ENCODE measurements at places on chromosomes 1 and 21.

GRCh38 chr1:230061801-230062200 lies 5.2 kb upstream of the GALNT2 start:
- DNase-seq = no peak

- no peak for DNase-seq
Observed at GRCh38 chr1:87572008-87572407, 243.3 kb downstream of the LMO4 start.

DNA sequence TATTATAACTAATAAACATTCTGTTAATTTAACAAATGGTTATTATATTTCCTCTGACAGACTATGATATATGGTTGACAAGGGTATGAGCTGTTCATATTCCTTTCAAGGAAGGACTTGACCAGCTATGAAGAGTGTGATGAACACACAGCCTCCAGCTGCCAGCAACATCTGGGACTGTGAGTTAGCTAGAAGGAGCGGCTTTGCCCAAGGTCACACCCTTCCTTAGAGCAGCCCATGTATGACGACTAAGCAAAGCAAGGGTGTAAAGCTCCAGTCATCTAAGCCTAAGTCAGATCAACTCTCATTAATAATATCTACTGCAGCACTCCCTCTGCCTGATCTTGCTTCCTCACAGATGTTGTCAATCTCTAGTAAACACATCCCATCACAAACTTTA lies 355.4 kb downstream of the PLPP3 start:
- DNase-seq = no peak

DNA sequence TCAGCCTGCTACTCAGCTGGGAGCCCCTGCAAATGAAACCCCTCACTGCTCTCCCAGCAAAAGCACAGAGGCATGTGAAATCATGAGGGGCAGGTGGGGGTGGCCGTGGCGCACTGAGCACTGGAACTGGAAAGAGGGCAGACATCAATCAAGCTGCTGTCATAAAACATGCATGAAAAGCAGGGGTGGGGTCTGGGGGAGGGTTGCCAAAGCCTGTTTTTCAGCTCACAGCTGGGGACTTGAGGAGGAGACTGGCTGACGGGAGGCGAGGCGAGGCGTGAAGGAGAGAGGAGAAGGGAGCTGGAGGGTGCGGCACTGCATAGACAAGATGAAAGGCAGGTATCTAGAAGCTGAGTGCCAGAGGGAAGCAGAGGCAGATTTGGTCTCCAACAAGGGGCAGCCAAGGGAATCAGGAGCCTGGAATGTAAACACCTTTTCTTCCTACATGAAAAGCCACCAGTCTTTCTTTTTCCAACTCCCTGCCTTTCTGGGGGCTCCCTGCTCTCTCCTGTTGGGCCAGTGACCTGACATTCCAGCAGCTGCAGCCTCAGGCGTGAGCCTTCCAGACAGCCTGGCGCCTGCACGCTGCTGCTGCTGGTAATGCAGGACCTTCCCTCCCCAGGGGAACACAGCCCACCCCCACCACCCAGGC lies 87.0 kb downstream of the NMNAT2 start:
- no peak for DNase-seq

- DNase-seq = no peak
Observed at GRCh38 chr1:112465122-112465521, 43.6 kb upstream of the WNT2B start.

DNA sequence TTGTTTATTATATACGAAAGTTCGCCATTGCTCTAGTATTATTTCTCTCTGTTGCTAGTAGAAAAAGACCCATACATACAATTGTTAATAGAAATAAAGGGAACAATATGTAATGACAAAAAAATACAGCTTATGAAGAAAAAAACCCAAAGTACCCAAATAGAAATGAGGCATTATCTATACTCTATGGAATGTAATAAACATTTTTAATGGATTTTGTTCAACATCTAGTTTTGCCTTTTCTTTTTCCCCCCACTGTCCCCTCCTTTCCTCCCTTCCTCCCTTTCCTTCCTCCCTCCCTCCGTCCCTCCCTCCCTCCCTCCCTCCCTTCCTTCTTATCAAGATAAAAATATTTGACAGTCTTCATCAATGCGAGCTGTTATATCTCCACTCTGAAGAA lies 81.5 kb upstream of the NEK7 start:
- DNase-seq = no peak

DNA sequence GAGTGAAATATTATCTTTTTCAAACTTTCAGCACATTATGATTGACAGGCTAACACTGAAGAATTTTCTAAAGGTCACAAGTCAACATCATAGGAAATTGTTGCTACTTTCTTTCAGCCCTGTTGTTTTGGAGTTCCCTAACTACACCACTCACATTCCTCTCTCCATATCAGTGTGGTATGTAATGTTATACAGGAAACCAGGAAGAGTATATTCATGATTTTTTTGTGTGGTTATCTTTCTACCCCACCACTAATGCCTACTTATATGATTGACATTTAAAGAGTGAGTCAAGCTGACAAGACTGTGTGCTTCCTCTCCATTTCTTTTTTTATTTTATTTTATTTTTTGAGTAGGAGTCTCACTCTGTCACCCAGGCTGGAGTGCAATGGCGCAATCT lies 47.8 kb upstream of the PRDM2 start:
- no peak for DNase-seq

- DNase-seq = no peak
Observed at GRCh38 chr1:54064299-54064698, 10.9 kb downstream of the TCEANC2 start.

GRCh38 chr1:12619792-12620487 lies 1.9 kb upstream of the DHRS3 start:
- no peak for DNase-seq

DNA sequence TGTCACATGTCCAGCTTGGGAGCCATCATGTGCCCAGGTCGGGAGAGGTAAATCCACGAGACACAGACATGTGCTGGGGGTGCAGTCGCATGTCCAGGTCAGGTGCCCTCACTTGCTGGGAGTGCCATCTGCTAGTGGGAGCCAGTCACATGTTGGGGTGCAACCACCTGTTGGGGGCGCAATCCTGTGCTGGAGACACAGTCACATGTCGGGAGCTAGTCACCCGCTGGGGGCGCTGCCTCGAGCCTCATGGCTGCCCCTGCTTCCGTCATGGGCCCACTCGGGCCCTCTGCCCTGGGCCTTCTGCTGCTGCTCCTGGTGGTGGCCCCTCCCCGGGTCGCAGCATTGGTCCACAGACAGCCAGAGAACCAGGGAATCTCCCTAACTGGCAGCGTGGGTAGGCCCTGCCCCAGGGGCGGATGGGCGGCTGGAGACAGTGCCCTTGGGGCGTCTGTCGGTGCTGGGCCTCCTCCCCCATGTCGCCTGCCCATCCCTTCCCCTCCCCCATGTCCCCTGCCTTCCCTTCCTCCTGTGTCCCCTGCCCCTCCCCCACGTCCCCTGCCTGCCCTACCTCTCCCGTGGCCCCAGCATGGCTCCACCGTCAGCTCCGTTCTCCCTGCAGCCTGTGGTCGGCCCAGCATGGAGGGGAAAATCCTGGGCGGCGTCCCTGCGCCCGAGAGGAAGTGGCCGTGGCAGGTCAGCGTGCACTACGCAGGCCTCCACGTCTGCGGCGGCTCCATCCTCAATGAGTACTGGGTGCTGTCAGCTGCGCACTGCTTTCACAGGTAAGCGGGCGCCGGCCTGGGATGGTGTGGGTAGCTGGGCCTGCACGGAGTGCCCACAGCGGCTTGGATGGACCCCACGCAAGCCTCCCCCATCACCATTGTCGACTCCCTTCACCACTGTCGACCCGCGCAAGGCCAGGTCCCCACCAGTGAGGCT lies at the start of gene PRSS38:
Gene PRSS38, plus strand, starts transcription at position 208 of the 942 bp plus-strand sequence. Its CDS starts 42 bp downstream, at position 250.
- DNase-seq = no peak

DNA sequence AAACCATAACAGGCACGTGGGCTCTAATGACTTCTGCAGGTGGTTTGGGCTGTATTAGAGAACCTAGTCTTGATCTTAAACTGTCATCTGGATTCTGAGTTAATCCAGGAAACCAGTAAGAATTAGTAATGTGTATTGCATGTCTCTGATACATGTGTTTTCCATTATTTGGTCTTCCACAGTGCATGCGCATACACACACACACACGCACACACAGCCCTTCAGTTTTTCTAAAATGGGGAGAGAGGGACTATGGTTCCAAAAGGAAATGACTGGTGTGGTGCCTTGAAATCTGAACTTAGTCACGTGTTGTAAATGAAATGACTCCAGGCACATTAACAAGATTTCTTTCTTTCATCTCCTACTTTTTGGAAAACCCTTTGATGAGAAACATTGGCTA lies 67.6 kb downstream of the OLFML2B start:
- DNase-seq = no peak

GRCh38 chr21:38718481-38718880 lies 87.2 kb upstream of the ETS2 start:
- DNase-seq = no peak

- DNase-seq = no peak
Observed at GRCh38 chr1:200980452-200980772, 43.1 kb downstream of the KIF21B start.

DNA sequence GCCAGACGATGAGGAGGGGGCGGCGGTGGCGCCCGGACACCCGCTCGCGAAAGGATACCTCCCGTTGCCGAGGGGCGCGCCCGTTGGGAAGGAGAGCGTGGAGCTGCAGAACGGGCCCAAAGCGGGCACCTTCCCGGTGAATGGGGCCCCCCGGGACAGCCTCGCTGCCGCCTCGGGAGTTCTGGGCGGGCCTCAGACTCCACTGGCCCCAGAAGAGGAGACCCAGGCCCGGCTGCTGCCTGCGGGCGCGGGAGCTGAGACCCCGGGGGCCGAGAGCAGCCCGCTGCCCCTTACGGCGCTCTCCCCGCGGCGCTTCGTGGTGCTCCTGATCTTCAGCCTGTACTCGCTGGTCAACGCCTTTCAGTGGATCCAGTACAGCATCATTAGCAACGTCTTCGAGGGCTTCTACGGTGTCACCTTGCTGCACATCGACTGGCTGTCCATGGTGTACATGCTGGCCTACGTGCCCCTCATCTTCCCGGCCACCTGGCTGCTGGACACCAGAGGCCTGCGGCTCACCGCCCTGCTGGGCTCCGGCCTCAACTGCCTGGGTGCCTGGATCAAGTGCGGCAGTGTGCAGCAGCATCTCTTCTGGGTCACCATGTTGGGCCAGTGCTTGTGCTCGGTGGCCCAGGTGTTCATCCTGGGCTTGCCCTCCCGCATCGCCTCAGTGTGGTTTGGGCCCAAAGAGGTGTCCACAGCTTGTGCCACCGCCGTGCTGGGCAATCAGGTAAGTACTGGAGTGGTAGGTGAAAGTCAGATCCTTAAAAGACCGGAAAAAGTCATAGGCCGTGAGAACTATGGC lies 588 bp downstream of the FLVCR1 start:
- no peak for DNase-seq

- DNase-seq = no peak
Observed at GRCh38 chr1:175380521-175381300, 188.1 kb upstream of the KIAA0040 start.

GRCh38 chr1:227218870-227219573 lies 99.3 kb downstream of the CDC42BPA start:
- DNase-seq = no peak

- no peak for DNase-seq
Observed at GRCh38 chr1:246582301-246583055, 16.2 kb downstream of the CNST start.

DNA sequence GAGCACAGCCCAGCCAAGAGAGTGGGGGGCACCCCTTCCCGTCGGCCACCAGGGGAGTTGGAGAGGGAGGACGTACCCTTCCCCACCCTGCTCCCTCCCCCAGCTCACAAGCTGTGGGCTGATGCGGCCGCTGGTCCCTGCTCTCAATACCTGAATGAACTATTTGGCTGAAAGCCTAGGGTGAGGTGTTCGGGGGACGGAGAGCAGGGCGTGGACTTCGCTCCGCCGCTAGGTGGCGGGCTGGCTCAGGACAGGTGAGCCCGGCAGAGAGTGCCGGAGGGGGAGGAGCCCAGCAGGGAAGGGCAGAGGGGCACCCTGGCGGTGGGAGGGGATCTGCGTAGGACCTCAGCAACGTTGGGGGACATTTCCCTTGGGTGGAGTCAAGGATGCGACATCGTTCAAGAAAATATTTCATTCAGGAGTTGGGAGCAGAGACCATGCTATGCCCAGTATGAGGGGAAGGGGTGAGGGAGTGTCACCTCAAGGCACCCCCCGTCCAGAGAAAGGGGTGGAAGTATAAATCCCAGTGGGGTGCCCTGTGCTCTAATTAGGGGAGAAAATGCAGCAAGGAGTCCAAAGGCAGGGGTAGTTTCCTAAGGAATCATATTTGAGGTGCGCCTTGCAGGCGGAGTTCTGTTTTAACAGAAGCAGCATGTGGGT lies 12.0 kb upstream of the RHBG start:
- no peak for DNase-seq

DNA sequence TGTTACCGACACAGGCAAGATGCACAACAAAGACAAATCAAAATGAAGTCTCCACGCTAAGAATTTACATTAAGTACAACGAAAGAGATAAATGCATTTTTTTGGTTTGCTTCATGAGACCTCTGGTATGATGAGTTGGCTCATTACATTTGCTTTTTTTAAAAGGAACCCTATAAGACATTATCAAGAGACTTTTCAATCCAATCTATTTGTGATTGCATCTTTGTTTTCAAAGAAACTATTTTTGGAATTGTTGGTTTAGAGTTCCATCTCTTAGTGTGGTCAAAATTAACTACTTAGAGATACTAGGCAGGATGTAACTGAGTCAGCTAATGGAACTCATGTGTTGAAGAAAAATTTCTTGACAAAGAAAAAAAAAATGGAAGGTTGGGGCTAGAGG lies 200.1 kb downstream of the ZC3H11B start:
- no peak for DNase-seq

DNA sequence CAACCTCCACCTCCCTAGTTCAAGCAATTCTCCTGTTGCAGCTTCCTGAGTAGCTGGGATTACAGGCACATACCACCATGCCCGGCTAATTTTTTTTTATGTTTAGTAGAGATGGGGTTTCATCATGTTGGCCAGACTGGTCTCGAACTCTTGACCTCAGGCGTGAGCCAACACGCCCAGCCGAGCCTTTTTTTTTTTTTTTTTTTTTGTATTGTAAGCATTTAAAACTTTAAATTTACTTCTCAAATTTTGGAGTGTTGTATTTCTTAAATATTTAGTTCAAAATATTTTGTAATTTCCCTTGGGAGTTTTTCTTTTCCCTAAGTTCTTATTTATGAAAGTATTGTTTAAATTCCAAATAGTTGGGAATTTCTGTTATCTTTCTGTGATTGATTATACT lies 9.2 kb upstream of the SCAF4 start:
- no peak for DNase-seq

DNA sequence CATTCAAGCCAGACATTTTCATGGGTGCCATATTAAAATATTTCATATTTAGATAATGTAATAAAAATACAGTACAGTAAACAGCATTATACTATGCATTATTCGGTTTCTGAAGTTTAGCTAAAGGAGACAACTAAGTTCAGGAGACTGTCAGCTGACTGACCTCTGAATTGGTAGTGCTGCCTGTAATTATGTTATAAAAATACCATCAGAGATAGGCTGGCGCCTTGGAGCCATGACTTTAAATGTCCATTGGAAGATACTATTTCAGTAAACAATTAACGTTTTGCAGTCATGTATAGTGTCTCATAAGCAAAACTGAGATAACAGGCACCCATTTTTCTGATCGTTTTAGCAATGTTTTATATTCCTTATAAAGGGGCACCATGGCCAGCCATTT lies 11.3 kb upstream of the RAB29 start:
- no peak for DNase-seq

- no peak for DNase-seq
Observed at GRCh38 chr1:166944186-166944967, 31.0 kb downstream of the ILDR2 start.

GRCh38 chr1:44743211-44743610 lies 3.6 kb downstream of the KIF2C start:
- DNase-seq = no peak

Data from vagina (tissue), 2 donors.